ENCODE measurements at places on chromosomes 13 and 19.

GRCh38 chr19:14318873-14319272 is 62.4 kb upstream of the ADGRE5 start:
- DNase-seq, result no peak

DNA sequence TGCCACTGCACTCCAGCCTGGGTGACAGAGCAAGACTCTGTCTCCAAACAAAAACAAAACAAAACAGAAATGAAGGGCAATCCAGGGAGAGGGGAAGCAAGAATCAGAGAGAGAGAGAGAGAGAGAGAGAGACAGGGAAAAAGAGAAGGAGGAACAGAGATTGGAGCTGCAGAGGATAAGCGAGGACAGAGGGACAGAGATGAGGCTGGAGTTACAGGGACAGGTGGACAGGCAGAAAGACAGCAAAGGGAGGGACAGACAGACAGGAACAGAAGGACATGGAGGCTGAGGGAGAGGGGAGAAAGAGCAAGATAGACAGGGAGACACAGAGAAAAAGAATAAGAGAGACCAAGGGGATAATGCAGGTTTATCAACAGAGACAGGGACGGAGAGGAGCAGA is 1.3 kb upstream of the CRX start:
- DNase-seq, result no peak

GRCh38 chr13:112032186-112032993 is 34.6 kb upstream of the SOX1 start:
- no peak for DNase-seq

- no peak for DNase-seq
These were observed 108.6 kb downstream of the LACC1 start for GRCh38 chr13:43988302-43988701.

DNA sequence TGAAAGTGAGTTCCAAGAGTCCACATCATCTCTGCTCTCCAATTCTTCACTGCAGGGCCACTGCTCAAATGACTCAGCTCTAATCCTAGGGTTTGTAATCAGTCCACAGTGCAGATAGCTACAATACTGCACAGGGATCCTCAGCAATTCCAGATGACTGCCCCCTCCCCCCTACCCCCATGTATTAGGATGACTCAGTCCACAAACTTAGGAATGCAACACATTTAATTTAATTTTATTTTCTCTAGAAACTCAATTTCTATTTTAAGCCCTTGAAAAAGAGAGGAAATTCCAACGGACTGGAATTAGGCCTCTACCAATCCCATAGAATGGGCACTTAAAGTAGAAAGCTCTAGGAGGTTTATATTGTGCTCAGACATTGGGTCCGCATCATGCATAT is 173.8 kb upstream of the SOX21 start:
- DNase-seq, result no peak

- DNase-seq, result no peak
These were observed 31.1 kb downstream of the NFIC start for GRCh38 chr19:3397266-3398022.

Data from stimulated activated CD4-positive, alpha-beta T cell treated with anti-CD3 and anti-CD28 coated beads, Interleukin-4, amount 100 ng/mL, for 1 hour (primary cell).